GOT3 (cell line): ENCODE measurements at places on chromosomes 1 and 21.

DNA sequence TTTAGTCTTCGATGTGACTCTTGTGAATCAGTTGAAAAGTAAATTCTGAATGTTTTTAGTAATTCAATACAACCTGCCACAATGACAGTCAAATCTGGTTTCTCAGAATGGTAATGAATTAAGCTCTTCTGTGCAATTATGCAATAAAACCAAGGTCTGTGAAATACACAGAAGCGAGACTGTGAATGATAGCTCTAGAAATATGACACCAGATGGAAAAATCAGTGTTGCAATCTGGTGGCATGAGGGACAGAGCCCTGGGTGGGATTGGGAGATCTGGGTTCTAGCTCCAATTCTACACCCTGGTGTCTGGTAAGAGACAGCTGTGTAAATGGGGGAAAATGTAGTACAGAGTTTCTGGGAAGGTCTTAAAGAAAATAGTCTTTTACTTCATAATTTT, 586.4 kb upstream of the ZRANB2 start:
- DNase-seq: no peak

GRCh38 chr1:12088607-12089006, 25.5 kb downstream of the TNFRSF8 start:
- no peak for DNase-seq

DNA sequence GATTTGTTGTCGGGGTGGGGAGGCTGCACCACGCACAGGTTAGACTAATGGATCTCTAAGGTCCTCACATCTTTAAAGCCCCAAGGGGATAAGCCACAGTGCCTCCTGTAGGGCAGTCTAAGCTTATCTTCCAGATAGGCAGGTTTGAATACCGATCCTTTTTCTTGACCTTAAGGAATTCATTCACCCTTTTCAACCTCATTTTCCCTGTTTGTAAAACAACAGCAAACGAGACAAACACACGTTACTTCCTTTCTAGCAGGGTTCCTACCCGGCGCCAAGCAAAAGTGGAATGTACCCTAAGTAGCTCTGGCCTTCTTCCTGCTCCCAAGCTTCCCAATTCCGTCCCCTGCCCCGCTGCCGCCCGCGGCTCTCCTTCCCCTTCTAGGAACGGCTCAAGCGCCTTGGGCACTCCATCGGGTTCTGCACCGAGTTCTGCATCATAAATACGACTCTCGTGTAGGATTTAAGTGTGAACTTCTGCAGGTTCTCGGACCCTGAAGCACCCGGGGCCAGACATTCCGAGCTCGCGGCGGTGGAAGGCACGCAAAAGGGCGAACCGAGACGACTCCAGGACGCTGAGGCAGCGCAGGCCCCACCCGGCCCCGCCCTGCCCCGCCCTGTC, 548 bp upstream of the CDC20 start:
- no peak for DNase-seq

GRCh38 chr1:50967416-50968157, 2.5 kb upstream of the CDKN2C start:
- DNase-seq: no peak

DNA sequence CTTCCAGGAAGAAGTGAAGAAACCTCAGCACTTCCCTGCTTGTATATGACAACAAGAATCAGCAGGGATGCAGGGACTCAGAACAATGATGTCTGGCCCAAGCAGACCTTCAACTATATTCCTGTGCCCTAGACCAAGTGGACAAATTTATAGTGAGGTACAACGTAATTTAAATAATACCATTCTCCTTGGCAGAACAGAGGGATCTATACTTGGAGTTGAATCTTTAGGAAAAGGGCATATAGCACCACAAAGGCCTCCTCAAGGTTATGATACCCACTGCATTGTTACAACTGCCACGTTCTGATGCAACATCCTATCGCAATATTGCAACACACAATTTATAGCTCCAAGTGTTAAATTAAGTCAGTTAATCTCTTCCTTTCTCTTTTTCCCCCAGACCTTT, 29.1 kb upstream of the GFI1 start:
- DNase-seq: no peak

- DNase-seq: no peak
These were observed 44.5 kb downstream of the DMRTA2 start for GRCh38 chr1:50378770-50379169.

DNA sequence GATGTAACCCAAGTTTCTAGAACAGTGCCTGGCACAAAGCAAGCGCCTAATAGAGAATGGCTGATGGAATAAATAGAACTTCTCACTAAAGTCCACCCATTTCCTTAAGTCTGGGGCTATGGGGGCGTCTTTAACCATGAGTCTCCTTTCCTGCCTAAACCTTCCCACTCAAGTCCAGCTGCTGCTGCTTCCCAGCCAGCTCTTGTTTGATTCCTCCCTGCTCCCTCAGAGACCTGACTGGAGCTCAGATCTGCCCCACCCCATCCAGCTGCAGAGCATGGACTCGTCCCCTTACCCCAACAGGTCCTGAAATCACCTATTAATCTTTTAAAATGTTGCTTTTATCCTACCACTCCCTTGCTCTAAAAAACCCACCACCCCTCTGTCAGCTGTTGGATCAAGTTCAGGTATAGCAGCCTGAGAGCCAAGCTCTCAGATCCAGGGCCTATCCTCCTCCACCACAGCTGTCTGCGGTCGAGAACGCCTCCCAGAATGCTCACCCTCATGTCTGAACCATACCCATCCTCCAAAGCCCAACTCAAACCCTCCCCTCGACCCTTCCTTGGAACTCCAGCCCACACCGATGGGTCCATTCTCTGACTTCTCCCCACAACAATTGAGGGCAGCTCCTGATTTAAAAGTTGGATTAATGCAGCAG, 12.8 kb upstream of the GALNT2 start:
- no peak for DNase-seq

DNA sequence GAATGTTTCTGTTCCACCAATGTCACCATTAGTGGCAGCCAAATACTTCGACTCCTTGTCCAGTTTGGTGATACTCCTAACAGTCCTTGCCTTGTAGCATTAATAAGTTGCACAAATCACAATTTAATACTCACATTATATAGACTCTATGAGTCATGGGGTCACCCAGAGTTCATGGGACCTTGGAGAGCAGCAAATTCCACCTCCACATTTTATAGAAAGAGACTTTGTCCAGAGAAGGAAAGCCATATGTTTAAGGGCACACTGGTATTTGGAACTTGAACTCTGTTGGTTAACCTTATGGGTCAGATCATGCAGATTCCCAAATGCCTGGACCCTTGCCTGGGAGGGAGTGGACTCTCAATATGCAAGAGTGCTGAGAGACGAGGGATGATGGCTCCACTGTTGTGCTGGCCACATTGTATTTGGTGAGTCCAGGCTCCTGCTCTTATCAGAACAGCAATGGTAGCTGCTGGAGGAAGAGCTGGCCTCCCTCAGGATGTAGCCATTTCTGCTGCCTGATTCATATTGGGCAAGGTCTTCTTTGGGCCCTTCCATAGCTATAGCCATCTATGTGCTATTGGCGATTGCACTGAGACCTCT, 30.6 kb downstream of the DNAJC6 start:
- no peak for DNase-seq

- no peak for DNase-seq
These were observed 7.9 kb upstream of the DISC1 start for GRCh38 chr1:231618609-231619256.

DNA sequence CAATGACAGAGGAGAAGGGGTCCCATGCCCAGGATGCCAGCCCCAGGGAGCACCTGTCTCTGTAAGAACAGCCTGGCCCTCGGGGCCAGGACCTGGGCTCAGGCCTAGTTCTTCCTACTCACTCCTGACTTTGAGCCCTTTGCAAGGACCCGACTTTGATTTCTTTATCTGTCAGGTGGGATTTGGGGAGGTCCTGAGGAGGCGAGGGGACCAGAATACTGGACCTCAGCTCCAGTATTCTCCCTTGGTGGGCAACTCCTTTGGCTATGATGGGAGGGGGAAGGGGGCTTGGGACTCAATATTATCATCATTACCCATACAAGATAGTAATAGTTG, 18.1 kb downstream of the KCNQ4 start:
- no peak for DNase-seq

DNA sequence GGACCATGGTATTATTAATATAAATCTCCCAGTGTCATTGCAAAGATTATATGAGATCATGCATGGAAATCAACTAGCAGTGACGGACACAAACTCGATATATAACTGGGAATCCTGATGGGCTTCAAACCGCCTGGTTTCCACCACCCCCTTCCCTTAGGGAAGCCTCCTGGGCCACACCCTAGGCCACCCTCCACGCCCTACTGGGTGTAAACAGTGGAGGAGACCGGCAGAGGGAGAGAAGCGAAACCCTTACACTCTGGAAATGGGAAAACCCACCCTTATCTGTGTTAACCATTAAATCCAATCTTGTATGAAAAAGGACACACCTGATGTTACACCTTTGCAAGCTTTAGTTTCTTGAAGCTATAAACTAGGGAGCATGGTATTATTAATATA, 595 bp upstream of the ZNHIT6 start:
- DNase-seq: no peak

DNA sequence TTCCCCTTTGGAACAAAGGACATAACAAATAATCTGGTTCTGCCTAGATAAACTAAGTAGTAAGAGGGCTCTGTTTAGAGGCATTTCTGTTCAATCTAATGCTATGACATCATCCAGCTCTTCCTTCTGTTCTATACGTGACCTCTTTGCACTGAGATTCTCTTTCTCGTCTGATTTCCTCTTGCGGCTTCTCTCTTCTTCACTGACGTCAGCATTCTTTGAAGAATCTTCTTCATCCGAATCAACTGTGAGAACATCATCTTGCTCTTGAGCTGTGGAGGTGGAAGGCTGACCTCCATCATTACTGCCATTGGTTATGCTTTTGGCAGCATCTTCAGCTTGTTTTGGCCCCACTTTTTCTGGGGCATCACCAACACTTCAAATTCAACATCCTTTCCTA, 130.4 kb downstream of the HS2ST1 start:
- DNase-seq: no peak

- DNase-seq: no peak
These were observed 163.6 kb upstream of the PALMD start for GRCh38 chr1:99482286-99482685.

- DNase-seq: no peak
These were observed 7.9 kb upstream of the TIAM1 start for GRCh38 chr21:31351960-31352359.

DNA sequence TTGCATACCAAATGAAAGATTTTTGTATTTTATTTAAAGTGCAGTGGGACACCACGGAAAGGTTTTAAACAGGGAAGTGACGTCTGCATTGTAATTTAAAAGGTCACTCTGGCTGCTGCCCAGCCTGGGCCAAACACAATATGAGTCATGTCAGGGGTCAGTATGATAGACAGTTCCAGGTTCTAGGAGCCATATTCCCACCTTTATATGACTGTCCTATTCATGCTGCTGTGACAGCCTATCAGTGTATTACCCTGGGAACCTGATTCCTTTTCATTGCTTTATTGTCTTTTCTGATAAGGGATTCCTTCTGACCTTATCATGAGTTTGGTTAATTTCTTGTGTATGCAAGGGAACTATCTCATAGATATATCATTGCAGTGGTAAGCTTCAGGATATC, 5.3 kb downstream of the VANGL1 start:
- no peak for DNase-seq

GRCh38 chr1:160726498-160727315, 12.3 kb upstream of the SLAMF7 start:
- no peak for DNase-seq

DNA sequence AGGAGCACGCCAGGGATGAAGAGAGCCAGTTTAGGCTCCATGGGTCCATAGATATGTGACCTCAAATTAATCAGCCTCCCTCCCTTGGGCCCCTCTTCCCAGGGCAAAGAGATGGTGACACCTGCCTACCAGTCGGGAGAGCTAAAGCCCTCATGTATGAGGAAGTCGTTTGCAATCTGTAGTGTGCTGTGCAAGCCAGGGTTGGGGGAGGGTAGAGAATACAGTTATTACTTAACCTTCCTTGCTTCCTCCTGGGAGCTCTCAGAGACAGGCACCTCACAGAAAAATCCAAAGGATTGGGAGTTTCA, 4.0 kb downstream of the PGLYRP4 start:
- no peak for DNase-seq

- no peak for DNase-seq
These were observed 7.2 kb upstream of the CRABP2 start for GRCh38 chr1:156712626-156713025.

GRCh38 chr1:200319148-200319547, 90.7 kb downstream of the ZNF281 start:
- DNase-seq: no peak

GRCh38 chr1:1344655-1345361, 4.4 kb downstream of the DVL1 start:
- no peak for DNase-seq

DNA sequence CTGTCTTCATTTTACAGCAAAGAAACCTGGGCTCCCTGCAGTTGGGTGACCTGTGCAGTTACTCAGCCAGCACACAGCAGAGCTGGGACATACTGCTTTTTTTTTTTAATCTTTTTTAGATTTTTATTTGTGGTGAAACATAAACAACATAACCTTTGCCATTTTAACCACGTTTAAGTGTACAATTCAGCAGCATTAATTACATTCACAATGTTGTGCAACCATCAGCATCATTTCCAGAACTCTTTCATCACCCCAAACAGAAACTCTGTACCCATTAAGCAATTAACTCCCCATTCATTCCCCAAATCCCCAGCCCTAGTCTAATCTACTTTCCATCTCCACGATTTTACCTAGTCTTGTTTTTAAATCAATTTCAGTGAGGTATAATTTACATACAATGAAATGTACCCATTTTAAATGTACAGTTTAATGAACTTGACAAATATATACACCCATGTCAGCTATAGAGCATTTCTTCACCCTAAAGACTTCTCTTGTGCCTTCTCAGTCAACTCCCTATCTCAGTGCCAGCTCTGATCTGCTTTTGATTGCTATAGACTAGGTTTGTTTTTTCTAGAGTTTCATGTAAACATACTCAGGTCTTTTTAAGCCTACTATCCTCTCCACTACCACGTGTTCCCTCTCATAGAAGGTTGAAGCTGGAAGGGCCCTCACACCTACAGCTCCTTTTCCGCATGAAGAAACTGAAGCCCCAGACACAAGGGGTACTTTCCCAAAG, 37.8 kb upstream of the C8B start:
- no peak for DNase-seq

DNA sequence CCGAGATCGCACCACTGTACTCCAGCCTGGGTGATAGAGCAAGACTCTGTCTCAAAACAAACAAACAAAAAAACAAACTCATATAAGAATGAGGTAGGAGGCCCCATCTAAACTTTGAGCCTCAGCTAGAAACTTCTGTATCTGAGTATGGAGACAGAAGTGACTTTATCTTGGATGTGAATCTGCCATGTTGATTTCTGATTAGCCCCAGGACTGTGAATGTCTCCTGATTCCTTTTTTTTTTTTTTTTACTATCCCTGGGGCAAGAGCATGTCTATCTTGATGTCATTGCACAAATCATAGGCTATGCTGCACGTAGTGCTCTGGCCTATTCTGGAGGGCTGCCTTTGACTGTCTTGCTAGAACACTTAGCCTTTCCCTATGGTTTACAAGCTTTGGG, 211.0 kb downstream of the PTPRU start:
- no peak for DNase-seq

GRCh38 chr1:237138551-237138950, 96.6 kb downstream of the RYR2 start:
- no peak for DNase-seq
